Stimulated activated CD8-positive, alpha-beta memory T cell treated with anti-CD3 and anti-CD28 coated beads, Interleukin-15, amount 100 ng/mL, for 4 hours (primary cell): ENCODE measurements at places on chromosomes 7 and 10.

- no peak for DNase-seq
Measured at GRCh38 chr10:80487421-80487785, 33.3 kb downstream of the TSPAN14 start.

- DNase-seq: no peak
Measured at GRCh38 chr7:20839196-20839735, 52.6 kb upstream of the SP8 start.

- DNase-seq: no peak
Measured at GRCh38 chr10:21458126-21458871, 67.2 kb downstream of the SKIDA1 start.

GRCh38 chr10:8269976-8270375 is 215.5 kb downstream of the GATA3 start:
- no peak for DNase-seq

- DNase-seq: no peak
Measured at GRCh38 chr10:128952856-128953255, 514.2 kb upstream of the MGMT start.

GRCh38 chr10:116521424-116522290 is 24.1 kb upstream of the PNLIP start:
- no peak for DNase-seq

GRCh38 chr7:5314864-5315263 is 32.1 kb downstream of the SLC29A4 start:
- DNase-seq: no peak

- DNase-seq: no peak
Measured at GRCh38 chr10:33337326-33337957, 3.0 kb upstream of the NRP1 start.

GRCh38 chr10:491667-492424 is 197.6 kb downstream of the DIP2C start:
- DNase-seq: no peak

GRCh38 chr10:106567629-106568028 is 596.9 kb downstream of the SORCS1 start:
- no peak for DNase-seq

DNA sequence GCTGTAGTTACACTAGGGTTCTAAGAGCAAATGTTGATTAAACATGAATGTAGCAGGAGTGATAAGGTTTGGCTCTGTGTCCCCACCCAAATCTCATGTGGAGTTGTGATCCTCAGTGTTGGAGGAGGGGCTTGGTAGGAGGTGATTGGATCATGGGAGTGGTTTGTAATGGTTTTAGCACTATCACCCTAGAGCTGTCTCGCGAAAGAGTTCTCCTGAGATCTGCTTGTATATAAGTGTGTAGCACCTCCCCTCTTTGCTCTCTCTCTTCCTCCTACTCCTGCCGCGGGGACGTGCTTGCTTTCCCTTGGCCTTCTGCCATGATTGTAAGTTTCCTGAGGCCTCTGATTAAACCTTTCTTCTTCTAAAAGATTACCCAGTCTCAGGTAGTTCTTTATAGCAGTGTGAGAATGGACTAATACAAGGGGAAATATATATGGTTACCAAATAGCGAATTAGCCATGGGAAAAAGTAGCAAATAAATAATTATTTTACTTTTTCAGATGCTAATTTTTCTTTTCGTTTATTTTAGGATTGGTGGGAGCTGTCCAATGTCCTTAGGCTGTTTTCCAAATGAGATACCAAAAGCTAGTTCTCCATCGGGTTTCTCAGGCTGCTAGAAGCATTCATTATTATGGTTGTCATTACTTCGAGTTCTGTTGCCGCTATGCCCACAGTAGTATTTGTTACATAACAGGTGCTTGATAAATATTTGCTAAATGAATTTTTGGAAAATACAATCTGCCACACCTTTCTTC is 58.7 kb downstream of the PTEN start:
- no peak for DNase-seq

DNA sequence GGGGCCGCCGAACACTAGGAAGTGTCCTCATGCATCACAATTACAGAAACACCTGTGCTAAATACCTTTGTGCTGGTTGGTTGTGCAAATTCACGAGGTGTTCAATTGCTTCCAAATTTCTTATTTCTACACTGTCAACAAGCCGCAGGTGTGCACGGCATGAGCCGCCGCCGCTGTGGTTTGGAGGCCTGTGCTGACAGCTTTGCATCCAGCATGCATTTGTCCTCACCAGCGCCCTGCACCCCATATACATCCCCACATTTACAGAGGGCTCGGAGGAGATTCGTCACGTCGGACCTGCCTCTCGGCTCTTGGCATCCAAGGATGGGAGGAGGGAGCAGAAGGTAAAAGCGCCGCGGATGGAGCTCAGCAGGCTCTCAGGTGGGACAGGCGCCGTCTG is 305.3 kb upstream of the MKI67 start:
- DNase-seq: no peak

- DNase-seq: no peak
Measured at GRCh38 chr10:30170814-30171213, 111.4 kb upstream of the JCAD start.

DNA sequence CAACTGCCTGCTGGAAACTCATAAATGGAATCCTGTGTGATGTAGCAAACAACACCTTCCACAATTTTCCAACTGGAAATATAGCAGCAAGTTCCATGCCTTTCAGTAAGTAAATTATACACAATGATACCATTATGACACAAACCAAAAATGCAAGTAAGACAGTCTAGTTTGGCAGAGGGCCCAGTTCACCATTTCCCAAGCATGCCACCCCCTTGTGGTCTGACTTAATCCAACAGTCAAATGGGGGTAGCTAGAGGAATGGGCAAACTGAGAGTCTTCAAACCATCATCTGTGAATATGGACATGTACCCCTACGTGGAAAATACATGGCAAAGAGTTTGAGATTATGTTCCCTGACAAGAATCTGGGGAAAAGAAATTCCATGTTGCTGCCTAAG is 137.6 kb upstream of the VWC2 start:
- no peak for DNase-seq

DNA sequence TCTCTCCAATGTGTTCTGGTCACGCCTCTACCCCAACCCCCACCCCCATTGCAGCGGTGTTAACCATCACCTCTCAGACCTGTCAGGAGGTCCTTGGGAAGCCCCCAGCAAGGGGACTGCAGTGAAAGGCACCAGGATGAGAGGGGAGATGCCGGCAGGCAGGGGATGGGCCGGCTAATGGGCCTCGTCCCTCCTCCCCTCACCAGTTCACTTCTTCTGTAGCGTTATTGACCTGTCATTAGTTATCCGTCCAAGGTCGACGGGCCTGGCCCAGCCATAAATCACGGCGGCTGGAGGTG is 18.8 kb downstream of the POLL start:
- DNase-seq: no peak

GRCh38 chr7:2079332-2080059 is 153.2 kb downstream of the MAD1L1 start:
- no peak for DNase-seq

GRCh38 chr10:77173615-77174461 is 463.8 kb downstream of the KCNMA1 start:
- DNase-seq: peak; percentile 37

- no peak for DNase-seq
Measured at GRCh38 chr10:11849911-11850310, 26.8 kb downstream of the PROSER2 start.

- no peak for DNase-seq
Measured at GRCh38 chr10:48389272-48389671, 82.8 kb downstream of the MAPK8 start.

DNA sequence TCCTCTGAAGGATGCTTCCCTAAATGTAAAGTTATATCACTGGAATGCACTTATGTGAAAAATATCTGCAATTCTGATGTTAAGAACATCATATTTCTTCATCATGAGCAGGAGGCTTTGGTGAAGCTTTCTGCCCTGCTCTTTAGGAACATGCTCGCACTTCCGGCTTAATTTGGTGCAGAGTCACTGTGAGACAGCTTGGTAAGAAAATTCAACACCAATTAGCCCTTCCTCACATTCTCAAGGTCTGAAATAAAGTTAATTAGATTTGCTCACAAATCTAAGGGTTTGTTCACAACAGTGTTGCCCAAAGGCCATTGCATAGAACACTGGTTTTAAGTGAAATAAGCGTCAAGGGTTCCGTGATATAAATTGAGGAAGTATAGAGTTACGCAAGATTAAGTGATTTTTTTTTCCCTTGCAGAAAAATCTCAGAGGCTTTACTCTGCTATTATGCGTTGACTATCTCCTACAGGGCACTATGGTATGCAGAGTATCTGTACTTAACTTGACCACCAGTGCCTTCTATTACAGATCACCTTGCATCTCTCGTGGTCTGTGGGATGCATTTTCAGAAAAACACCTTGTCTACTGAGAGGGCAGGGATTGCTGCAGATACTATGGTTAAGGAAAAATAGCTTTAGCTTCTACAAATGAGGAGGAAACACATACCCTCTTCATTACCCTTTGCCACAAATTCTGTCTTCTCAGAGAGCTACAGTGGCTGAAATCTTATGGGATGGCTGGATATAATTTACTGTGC is 953.9 kb downstream of the TYW1 start:
- DNase-seq: no peak

GRCh38 chr7:106369816-106370215 is 85.0 kb upstream of the NAMPT start:
- DNase-seq: no peak

- no peak for DNase-seq
Measured at GRCh38 chr7:99296471-99296870, 23.8 kb downstream of the MYH16 start.

- no peak for DNase-seq
Measured at GRCh38 chr7:123863461-123863860, 18.5 kb downstream of the HYAL4 start.

- DNase-seq: no peak
Measured at GRCh38 chr7:25314094-25314730, 85.9 kb upstream of the NPVF start.

- no peak for DNase-seq
Measured at GRCh38 chr7:158751751-158752150, 47.1 kb upstream of the NCAPG2 start.

- no peak for DNase-seq
Measured at GRCh38 chr7:151829707-151830106, 47.2 kb downstream of the PRKAG2 start.

DNA sequence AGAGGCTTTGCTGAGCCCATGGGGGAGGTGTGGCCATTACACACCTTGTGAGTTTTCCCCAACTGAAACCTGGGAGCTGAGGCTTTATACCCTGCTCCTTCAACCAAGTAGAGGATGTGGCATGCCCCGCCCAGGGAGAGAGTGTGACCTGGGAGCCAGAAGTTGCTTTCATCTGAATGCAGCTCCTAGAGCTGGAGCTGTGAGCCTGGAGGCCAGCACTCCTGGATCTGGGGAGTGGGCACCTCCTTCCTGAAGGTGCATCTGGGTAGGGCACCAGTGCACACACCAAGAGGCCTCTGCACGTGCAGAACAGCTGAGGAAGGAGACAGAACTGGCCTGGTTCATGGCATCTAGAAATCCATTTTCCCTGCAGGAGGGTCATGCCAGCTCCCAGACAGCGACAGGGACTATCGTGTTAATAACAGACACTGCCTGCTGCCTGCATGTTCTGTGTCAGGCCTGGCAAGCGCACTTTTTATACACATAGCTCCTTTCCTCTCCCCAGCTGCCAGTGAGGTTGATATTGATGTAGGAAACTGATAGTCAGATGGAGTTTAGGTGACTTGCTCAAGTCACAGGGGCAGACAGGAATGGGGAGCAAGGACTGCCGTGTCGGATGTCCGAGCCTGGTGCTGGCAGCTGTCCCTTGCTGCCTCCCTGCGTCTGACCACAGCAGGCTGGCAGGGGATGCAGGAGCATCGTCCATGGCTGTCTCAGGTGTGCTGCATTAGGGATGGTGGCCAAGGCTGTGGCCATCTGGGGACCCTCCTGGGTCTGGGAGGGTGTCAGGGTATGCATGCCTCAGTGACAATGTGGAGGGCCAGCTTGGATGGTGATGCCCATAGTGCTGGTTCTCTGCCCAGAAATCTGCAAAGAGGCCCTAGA is 189.9 kb upstream of the CXCL12 start:
- no peak for DNase-seq

DNA sequence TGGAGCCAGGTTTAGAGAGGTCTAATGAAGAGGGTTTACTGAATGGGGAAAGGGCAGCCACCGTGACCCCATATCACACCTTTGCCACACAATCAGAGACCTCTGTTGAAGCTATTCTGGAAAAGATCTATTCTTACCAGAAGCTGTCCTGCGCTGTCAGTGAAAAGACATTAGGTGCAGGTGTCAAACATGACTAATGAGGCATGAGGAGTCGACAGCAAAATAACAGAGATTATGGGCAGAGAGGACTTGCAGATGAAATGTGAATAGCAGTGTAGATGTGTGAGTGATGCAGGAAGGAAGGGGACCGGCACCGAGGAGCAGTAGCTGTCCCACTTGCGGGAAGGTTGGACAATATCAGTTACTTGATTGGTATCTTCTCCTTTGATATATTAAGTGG is 627.7 kb upstream of the GALNT17 start:
- DNase-seq: no peak

DNA sequence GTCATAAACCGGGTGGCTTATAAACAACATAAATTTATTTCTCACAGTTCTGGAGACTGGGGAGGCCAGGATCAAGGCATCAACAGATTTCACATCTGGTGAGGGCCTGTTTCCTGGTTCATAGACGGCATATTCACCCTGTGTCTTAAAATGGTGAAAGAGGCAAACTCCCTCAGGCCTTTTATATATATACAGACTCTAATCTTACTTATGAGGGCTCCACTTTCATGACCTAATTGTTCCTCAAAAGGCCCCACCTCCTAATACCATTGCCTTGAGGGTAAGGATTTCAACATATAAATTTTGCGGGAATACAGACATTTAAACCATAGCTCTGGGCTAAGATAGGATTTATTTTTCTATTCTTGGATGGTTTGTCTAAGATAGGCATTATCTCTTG is 187.2 kb downstream of the PPP1R3A start:
- DNase-seq: no peak

DNA sequence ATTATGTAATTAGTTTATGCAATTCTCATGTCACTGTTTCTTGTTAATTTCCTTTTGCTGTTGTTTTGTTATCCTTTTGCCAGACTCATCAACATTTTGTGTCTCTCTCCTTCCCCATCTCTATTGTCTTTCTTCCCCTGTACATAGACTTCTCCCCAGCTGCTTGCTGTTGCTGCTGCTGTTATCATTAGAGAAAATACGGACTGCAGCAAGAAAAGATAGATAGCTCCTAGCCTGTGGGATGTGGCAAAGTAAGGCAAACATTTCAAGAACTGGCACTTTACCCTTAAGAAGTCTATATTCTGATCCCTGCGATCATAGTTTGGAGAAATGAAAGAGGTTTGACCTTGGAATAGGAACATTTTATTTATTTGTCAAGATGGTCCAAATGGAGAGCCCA is 162.2 kb downstream of the AOAH start:
- DNase-seq: no peak

- DNase-seq: no peak
Measured at GRCh38 chr10:106619346-106619745, 545.2 kb downstream of the SORCS1 start.

DNA sequence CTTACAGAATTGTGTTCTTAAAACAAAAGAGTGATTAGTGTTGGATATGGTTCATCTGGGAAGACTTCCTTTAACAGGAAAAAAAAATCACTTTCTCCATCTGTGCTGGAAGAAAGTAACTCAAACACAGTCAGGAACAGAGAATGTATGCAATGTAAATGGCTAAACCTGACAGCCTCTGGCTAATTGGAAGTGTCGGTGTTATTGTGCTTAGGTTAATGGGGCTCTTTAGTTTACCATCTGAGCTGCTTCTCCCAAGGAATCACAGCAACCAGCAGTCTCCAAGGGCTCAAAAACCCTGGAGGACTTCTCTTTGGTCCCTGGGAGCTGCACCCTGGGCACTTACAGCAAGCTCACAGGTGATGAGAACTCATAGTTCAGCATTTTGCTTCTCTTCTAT is 724.5 kb downstream of the LRMDA start:
- DNase-seq: no peak
